ENCODE measurements at places on chromosomes 4 and X. TPM values are rescaled to one million over a fixed set of nuclear protein-coding genes. Genes with fewer than 3 reads are reported as not detected.

GRCh38 chr4:6420972-6421371 is 51.4 kb downstream of the PPP2R2C start:
- no peak for DNase-seq

DNA sequence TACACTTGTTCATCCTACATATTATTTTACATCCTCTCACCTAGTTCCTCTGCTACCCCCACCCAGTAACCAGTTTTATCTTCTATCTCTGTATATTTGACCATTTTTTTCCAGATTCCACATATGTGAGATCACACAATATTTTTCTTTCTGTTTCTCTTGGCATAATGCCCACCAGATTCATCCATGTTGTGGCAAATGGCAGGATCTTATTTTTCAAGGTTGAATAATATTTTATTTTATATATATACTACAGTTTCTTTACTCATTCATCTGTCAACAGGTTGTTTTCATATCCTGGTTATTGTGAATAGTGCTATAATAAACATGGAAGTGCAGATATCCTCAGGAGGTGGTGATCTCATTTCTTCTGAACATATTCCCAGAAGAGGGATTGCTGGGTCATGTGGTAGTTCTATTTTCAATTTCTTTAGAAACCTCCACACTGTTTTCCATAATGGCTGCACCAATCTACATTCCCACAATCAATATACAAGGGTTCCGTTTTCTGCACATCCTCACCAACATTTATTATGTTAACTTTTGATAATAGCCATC is 48.2 kb downstream of the THAP9 start:
- no peak for DNase-seq

The FGF5 gene
- polyA plus RNA-seq: not detected

DNA sequence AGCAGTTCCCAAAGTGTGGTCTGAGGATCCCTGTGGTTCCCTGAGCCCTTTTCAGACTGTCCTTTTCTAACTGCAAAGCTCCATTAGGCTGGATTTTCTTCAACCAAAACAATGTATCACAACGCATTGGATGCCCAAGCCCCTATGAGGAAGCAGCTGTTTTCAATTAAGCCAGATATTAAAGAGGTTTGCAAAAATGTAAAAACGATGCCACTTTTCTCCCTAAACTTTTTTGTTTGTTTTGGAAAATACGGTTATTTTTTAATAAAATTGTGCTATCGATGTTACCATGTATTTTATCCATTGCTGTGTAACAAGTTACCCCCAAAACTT is 170.4 kb upstream of the BCOR start:
- no peak for DNase-seq

- no peak for DNase-seq
Measured at GRCh38 chr4:26021417-26022345, 107.7 kb downstream of the SMIM20 start.
